Left ventricle myocardium inferior (tissue), 1 donor: ENCODE measurements at places on chromosomes 7 and 10. TPM values are rescaled to one million over a fixed set of nuclear protein-coding genes. Genes with fewer than 3 reads are reported as not detected.
A peak's percentile ranks its signal among the peaks of the same experiment; 100 is the strongest.

DNA sequence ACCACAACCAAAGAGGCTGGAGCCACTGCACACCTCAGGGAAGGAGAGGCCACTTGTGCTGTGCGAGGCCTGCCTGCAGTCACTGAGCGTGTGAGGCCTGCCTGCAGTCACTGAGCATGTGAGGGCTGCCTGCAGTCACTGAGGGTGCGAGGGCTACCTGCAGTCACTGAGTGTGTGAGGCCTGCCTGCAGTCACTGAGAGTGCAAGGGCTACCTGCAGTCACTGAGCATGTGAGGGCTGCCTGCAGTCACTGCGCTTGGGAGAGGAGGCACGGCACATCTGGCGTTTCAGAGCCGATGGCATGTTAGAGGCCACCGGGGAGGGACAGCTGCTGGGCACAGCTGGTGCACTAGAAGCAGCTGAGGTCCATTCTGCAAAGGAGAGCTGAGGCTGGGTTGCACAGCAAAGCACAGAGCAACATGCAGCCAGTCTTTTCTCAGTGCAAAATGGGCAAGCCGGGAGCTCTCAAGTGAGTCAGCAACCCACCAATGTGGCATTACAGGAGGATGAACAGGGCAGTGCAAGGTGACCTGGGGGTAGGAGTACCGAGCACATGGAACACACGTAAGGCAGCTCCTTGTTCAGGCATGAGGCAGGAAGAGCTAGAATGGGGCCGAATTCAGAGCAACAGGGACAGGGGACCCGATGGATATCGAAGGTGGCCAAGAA lies 540.1 kb downstream of the PTPRN2 start:
- no peaks in the 10 kb centered on the region for H3K36me3 ChIP-seq

GRCh38 chr7:158468700-158469296 lies 118.8 kb downstream of the PTPRN2 start:
- H3K4me1 ChIP-seq = no peaks in the 10 kb centered on the region
- no peak for DNase-seq
- no peak overlapping the region for H3K27ac ChIP-seq

DNA sequence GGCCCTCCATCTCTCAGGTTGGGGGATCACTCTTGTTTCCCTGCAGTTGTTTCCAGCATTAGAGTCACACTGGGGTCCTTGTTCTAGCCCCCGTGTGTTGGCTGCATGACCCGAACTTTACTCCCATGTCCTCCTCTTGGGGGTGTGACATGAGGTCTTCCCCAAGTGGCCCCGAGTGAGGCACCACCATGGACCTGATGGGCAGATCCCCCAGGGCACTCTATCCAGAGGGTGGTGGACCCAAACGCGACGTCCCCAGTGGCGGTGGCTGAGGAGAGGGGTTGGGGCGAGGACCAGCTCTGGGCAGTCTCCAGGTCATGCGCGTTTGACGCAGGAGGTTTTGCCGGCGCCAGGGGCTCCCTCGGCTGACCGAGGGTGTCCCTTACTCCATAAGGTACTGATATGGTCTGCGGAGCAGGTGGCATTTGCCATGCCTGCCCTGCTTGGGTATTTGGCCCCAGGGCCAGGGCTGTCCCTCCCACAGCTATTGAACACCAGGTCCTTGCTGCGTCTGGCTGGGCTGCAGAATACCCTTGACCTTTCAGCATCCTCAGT lies 131.9 kb downstream of the LHPP start:
- DNase-seq = peak; percentile 13
- no peak overlapping the region for H3K4me3 ChIP-seq
- H3K27ac ChIP-seq = no peak overlapping the region
- peaks cover 14% of the 10 kb centered on the region for H3K4me1 ChIP-seq
- H3K27me3 ChIP-seq = no peaks in the 10 kb centered on the region

CLDN4 gene
- total RNA-seq = 0.27 TPM

GRCh38 chr10:79137300-79137756 lies 68.6 kb downstream of the ZMIZ1 start:
- H3K4me3 ChIP-seq = peak overlapping the region; percentile 3
- peak overlapping the region; percentile 99 for H3K27ac ChIP-seq
- no peak for DNase-seq
- H3K36me3 ChIP-seq = peaks cover 19% of the 10 kb centered on the region
- no peaks in the 10 kb centered on the region for H3K27me3 ChIP-seq
- H3K4me1 ChIP-seq = peaks cover 100% of the 10 kb centered on the region

ACSM6 gene
- not detected for total RNA-seq

DNA sequence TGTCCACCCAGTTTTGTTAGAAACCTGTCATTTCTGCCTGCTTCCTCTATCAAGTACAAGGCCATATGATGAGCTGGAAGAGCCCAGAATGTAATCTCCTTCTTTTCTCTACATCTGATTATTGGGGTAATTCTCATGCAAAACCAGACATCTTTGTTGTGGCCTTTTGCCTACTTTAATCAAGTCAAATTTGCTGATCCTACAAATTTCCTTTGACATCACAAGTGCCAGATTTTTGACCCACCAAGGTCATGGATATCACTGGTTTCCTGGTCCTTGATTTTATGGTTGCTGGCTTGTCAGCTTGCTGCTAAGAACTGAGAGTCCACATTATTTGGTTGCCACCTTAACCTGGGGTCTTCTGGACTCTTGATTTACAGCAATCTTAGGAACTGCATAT lies 336.1 kb downstream of the TFEC start:
- DNase-seq = no peak
- H3K36me3 ChIP-seq = no peaks in the 10 kb centered on the region
- no peak overlapping the region for H3K4me3 ChIP-seq
- no peaks in the 10 kb centered on the region for H3K4me1 ChIP-seq

PODXL gene
- total RNA-seq = 67.4 TPM

NRF1 gene
- 9.6 TPM for total RNA-seq
